ENCODE measurements at places on chromosomes 1 and 21.

- no peak for DNase-seq
Observed at GRCh38 chr1:213123536-213123935, 72.5 kb downstream of the RPS6KC1 start.

GRCh38 chr1:19284881-19285280, 3.7 kb downstream of the AKR7A3 start:
- DNase-seq, result no peak

GRCh38 chr1:1872329-1872994, 18.4 kb downstream of the GNB1 start:
- DNase-seq, result no peak

DNA sequence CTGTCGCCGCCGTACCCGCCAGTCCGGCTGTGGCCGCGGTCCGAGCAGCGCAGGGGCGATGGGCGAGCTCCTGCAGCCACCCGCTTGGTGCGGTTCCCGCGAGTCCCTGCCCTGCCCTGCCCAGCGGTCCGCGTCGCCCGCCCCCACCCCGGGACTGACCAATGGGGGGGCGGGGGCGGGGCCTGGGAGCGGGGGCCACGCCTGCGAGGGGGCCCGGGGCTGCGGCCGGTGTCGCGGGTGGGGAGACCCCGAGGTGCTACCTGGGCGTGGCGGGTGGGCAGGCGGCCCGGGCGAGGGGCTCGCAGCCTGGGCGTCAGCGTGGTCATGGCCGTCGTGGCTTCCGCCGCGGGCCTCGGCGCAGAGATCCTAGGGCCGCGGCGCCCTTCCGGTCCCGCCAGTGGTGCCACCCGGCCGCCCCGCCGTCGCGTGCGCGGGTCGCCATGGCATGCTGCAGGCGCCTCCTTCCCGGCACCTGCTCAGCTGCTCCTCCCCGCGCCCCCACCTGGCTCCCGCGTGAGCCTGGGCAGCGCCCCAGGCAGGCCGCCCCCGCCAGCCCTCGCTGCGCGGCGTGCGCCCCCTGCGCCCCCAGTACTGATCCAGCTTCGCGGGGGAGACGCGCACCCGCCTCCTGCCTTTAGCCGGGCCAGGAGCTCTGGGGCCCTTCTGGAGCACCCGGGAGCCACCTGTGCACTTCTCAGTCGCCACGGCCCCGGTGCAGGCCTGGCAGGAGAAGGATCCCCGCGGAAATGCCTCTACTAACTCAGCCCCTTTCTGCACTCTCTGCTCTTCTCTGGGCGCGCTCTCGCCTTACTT, at the start of gene BMP8B:
Gene BMP8B, minus strand, starts transcription at position 108 of the 813 bp plus-strand sequence. CDS start 380 bp downstream, outside the sequence.
- no peak for DNase-seq

DNA sequence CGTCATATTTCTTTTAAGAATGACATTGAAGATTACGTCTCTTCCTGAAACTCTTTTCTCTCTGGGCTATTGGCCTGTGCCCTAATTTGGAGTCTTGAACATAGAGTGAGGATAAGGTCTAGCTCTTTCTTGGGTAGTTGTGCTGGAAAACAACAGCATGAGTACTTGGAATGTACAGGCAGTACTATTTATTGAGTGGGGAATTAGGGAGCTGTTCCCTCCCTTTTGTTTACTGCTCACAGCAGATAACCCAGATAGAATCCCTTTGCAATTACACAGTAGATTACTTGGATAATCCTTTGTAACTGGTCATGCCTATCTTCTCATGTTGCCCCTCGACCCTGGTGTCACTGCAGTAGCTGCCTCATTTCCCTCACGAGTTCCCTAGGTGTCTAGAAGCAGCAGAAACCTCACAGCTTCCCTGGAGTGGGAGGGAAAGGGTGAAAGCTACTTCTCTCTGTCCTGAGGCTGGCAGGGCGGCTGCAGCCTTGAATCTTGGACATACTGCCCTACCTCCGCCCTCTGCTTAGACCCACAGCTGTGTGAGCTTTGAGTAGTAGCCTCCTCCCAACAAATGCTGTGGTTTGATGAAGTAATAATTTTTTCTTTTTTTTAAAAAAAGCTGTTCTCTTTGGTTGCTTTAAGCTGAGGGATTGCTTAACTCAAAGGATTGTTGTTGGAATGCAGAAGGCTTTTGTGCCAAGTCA, 70.6 kb downstream of the FGGY start:
- DNase-seq, result no peak

DNA sequence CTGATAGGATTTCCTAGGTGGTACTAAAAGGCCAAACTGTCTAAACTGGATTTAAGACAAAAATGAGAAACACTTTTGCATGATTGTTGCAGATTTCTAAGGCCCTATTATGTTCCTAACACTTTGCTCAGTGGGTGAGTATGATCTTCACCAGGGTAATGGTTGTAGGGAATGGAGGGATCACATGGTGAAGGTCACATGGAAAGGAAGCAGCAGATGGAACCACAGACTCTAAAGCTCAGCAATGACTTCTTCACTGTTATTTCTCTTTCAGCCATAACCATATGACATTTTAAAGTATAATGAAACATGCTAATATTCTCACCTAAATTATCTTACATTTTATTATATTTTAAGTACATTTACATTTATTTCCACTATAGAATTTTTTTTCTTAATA, 51.5 kb downstream of the CHRM3 start:
- no peak for DNase-seq

GRCh38 chr21:23740463-23740862, 1866.8 kb downstream of the MRPL39 start:
- no peak for DNase-seq

- DNase-seq, result peak; percentile 71
Observed at GRCh38 chr1:30856260-30856790, 52.2 kb downstream of the SDC3 start.

DNA sequence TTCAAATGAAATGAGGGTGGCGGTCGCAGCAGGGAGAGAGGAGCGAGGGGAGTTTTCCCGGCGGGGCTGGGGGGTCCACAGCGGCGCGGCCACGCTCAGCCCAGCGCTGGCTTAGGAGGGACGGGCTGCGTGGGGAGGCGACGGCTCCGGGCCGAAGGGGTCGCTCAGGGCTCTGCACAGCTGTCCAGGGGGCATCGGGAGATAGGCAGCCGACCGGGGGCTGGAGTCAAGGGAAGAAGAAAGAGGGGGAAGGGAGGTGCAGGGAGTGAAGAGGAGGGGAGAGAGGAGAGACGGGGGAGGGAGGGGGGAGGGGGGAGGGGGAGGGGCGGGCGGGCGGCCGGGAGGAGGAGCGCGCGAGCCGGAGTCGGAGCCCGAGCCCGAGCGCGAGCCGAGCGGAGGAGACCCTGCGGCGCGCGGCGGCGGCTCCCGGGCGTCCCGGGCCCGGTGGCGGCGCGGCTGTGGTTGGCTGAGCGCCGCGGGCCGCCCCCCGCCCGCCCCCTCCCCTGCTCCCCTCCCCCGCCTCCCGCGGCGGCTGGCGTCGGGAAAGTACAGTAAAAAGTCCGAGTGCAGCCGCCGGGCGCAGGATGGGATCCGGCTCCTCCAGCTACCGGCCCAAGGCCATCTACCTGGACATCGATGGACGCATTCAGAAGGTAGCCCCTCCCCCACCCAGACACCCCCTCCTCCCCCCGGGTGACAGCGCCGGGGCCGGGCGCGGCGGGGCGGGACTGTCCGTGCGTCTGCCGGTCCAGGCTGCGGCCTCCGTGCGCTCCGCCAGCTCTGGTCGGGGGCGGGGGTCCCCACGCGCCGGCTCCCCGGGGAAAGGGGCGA, at the start of gene PDE9A:
Gene PDE9A, plus strand, starts transcription at position 391 of the 831 bp plus-strand sequence. Its CDS starts 194 bp downstream, at position 585.
- no peak for DNase-seq

DNA sequence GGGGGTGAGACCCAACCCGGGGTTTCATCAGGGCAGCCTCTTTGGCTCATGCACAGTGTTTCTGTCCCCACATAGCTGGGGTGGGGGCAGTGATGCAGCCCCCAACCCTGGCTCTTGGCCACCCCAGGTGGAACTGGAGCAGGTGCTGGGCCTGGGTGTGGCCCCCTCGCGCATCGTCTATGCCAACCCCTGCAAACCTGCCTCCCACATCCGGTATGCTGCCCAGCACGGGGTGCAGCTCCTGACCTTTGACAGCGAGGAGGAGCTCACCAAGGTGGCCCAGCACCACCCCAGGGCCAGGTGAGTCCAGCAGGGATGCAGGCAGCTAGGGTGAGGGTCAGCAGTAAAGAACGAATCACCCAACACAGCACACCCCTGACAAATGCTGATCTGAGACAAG, 72.3 kb upstream of the TINAGL1 start:
- DNase-seq, result no peak

DNA sequence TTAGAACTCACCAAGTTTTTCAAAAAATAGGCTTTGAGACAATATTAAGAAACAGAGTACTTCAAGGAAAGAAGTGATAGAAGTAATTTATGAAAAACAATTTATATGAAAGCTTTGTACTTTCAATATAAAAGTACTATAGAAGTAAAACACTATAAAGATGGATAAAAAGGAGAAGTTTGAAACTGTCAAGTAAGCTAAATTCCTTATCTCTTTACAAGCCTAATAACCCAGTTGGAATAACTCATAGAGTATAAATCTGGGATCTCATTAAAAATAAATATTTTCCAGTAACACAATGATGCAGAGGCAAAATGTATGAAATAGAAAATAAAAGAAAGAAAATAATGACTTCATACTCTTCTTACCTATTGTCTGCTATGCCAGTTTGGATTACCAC, 232.5 kb downstream of the PDE4B start:
- DNase-seq, result no peak

- no peak for DNase-seq
Observed at GRCh38 chr1:30757352-30758120, at the start of gene LAPTM5. Gene LAPTM5 (minus strand): TSS chr1:30757774. CDS start chr1:30757745, 29 bp downstream.

GRCh38 chr21:28334407-28334806, 658.3 kb downstream of the LTN1 start:
- no peak for DNase-seq

DNA sequence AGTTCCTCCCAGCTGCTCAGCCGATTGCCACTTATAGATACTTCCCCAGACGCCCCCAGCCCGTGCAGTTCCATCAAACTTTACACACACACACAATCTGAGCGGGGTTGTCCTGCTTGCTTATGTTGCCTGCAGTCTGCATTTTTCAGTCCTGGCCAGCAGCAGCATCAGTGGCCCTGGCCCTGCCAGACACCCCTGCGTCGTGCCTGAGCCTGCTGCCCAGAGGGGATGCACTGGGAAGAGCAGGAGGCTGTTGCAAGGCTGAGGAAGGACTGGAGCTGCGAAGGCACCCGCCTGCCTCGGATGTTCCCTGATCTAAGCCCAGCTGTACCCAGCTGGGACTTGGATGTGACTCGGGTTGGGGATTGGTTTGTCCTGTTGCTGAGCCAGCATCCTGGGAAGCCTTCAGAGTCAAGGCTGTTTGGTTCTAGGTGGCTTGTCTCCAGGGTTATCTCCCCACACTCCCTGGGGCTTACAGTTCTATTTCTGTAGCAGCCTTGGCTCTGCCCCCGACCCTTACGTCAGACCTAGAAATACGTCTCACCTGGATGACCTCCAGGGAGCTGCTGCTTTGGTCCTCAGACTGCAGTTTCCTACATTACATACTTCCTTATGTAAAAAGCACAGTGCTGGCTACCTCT, 42.3 kb downstream of the MAN1C1 start:
- DNase-seq, result no peak

DNA sequence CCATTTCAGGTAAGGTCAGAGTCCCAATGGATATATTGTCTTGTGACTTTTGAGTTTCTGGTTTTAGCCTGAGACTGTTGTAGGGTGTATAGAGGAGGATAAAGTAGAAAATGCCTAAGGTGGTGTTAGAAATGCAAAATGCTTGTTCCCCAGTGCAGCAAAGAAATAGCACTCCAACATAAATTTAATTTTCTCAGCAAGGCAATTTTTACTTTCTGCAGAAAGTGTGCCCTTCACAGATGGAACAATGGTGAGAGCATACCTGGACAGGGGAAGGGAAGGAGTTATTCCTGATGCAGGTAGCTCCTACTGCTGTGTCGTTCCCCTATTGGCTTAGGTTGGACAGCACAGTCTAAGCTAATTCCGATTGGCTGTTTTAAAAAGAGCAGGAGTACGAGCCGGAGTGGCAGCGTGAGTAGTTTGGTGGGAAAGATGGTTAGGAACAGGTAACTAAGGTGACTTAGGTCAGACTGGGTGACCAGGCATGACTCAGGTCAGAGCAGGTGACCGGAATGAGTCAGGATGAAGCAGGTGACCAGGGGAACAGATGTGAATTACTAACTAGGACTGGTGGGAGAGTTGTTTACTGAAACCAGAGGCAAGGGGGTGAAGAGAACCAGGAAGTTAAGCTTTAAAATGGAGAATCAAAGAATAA, 21.5 kb downstream of the SPATA45 start:
- no peak for DNase-seq

GRCh38 chr1:938711-939489, 15.2 kb downstream of the SAMD11 start:
- DNase-seq, result no peak

- no peak for DNase-seq
Observed at GRCh38 chr1:72483846-72484357, 201.6 kb upstream of the NEGR1 start.

DNA sequence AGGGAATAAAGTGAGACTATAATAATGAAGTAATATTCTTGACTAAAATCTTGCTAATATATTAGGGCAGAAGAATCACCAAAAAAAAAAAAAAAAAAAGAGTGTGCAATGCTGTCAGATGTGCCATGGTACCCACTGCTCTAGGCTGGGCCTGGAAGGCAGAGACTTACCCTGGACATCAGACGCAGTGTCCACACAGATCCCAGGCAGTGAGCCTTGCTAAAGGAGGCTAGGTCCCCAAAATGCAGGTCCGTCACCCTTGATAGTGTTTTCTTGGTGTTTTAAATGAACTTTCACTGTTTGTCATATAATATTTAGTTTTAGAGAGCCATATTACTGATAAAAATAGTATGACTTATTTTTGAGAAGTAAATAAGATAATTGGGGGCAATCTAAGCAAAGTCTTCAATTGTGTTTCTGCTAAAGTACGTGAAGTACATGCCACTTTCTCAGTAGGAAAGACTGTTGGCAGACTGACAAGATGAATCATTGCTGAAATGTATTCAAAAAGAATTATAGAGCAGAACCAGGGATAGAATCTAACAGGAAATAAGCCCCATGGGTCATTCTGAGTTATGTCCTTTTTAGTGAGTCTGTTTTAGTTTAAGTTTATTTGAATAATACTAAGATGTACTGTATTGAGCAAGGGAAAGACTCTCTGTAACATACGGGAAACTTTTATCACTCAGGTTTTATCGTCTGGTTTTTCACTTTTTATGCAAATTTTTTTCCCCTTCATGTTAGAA, 74.6 kb upstream of the PDC start:
- no peak for DNase-seq

- no peak for DNase-seq
Observed at GRCh38 chr1:245019910-245020486, 134.8 kb upstream of the KIF26B start.

GRCh38 chr1:112904071-112904830, 51.7 kb downstream of the SLC16A1 start:
- DNase-seq, result no peak

DNA sequence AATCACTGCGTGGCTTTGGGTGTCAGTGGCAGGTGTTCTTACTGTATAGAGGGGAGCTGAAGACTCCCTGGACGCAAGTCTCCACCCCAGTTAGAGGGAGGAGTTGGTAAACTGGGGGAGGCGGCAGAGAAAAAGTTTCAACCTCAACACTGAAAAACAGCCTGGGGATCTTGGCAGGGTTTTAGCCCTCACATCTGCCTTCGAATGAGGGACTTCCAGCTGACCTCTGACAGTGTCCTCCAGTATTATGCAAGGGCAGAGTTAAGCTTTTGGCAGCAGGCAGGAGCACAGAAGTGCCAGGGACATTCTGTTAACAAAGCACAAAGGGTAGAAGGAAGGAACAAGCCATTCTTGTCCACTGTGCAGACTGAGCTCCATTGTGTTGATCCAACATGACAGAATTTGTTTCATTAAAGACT, 41.2 kb upstream of the RAB4A start:
- DNase-seq, result no peak

- no peak for DNase-seq
Observed at GRCh38 chr1:92805216-92805615, 20.3 kb upstream of the EVI5 start.

- DNase-seq, result no peak
Observed at GRCh38 chr1:40160806-40161124, 422 bp upstream of the RLF start.
